ENCODE measurements at places on chromosomes 3 and 15. TPM values are rescaled to one million over a fixed set of nuclear protein-coding genes. Genes with fewer than 3 reads are reported as not detected.

Gene COL6A5
- total RNA-seq = not detected

Gene NR2E3
- total RNA-seq = not detected

Gene CIB1
- total RNA-seq = 52.6 TPM

Gene TIMP4
- total RNA-seq = 97.2 TPM

Gene IL20RB
- total RNA-seq = 2.9 TPM

Gene SH2D7
- total RNA-seq = not detected

Gene GPR160
- total RNA-seq = 10.4 TPM

Gene STARD5
- total RNA-seq = 5.8 TPM

Gene SAXO2
- 0.22 TPM for total RNA-seq

Gene ANKRD63
- not detected for total RNA-seq

Gene KLF15
- total RNA-seq = 93.6 TPM

Gene PLIN1
- total RNA-seq = 3,387 TPM

Gene MGLL
- 83.9 TPM for total RNA-seq

Gene SATB1
- total RNA-seq = 32.0 TPM

Gene TRH
- total RNA-seq = not detected

Gene STRIT1
- not detected for total RNA-seq

Gene GPR149
- not detected for total RNA-seq

Gene COL6A6
- total RNA-seq = 1.7 TPM

Gene CCDC13
- 6.6 TPM for total RNA-seq
